Esophagus muscularis mucosa (tissue), 4 donors: ENCODE measurements at places on chromosomes 11 and 22. TPM values are rescaled to one million over a fixed set of nuclear protein-coding genes. Genes with fewer than 3 reads are reported as not detected.

DNA sequence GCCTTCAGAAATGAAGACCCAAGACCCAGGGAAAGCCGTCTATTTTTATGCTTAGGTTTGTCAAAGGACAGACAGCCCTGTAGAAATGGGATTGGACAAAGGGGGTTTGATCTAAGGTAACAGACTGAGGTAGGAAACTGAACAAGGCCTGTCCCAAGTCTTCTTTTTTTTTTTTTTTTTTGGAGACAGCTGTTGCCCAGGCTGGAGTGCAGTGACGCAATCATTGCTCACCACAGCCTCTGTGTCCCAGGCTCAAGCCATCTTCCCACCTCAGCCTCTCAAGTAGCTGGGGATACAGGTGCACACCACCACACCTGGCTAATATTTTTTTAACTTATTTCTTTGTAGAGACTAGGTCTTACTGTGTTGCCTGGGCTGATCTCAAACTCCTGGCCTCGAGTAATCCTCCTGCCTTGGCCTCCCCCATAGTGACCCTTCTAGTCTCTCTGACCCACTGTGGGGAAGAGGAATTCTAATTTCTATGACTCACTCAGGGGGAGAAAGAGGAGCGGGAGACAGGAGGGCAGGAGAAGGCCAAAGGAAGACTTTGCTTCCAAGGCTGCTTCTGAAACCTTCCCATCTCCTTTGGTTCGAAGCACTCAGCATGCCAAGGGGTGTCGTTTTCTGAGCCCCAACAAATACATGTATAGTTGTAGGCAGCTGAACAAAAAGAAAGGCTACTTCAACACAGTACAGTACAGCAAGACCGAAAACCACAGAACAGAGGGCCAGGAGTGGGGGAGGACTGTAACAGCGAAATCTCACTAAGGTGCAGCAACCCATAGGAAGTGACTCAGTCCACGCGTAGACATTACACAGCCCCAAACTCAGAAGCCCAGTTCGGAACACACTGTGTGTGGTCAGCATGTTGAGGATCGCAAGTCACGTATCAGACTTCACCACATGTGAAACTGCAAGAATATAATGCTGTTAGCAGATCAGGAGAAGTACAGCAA lies 872 bp downstream of the TMA7B start:
- no peak overlapping the region for H3K4me3 ChIP-seq
- no peaks in the 10 kb centered on the region for H3K36me3 ChIP-seq
- no peaks in the 10 kb centered on the region for H3K4me1 ChIP-seq
- H3K27ac ChIP-seq, result no peak overlapping the region

- no peak overlapping the region for H3K4me3 ChIP-seq
- H3K4me1 ChIP-seq, result peaks cover 5% of the 10 kb centered on the region
- no peaks in the 10 kb centered on the region for H3K36me3 ChIP-seq
- H3K27ac ChIP-seq, result no peak overlapping the region
- no peak for DNase-seq
These were observed 99.8 kb downstream of the FBXO7 start for GRCh38 chr22:32574411-32574810.

DNA sequence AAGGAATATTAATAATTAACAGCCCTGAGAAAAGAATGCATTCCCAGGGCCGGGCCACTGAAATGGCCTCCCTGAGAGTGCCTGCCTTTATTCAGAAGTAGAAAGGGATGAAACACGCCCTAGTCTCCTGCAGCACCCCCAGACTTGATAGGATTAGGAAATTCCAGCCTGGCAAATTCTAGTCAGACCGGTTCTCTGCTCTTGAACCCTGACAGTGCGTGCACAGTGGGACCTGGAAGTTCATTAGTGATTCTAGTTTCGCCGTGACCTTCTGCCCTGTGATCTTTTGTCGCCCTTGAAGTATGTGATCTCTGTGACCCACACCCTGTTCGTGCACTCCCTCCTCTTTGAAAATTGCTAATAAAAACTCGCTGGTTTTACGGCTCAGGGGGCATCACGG lies 2.1 kb upstream of the GSTP1 start:
- DNase-seq, result no peak
- peaks cover 21% of the 10 kb centered on the region for H3K27me3 ChIP-seq
- H3K4me1 ChIP-seq, result peaks cover 30% of the 10 kb centered on the region
- H3K4me3 ChIP-seq, result no peak overlapping the region

GRCh38 chr22:38136607-38137006 lies 26.1 kb upstream of the BAIAP2L2 start:
- H3K27ac ChIP-seq, result no peak overlapping the region
- no peak for DNase-seq
- peaks cover 50% of the 10 kb centered on the region for H3K36me3 ChIP-seq
- no peaks in the 10 kb centered on the region for H3K27me3 ChIP-seq
- no peaks in the 10 kb centered on the region for H3K4me1 ChIP-seq

HBG1 gene
- not detected for total RNA-seq

- H3K36me3 ChIP-seq, result no peaks in the 10 kb centered on the region
- no peak overlapping the region for H3K27ac ChIP-seq
- H3K27me3 ChIP-seq, result no peaks in the 10 kb centered on the region
- DNase-seq, result no peak
- no peak overlapping the region for H3K4me3 ChIP-seq
These were observed 351.1 kb downstream of the CADM1 start for GRCh38 chr11:115153135-115153534.

DNA sequence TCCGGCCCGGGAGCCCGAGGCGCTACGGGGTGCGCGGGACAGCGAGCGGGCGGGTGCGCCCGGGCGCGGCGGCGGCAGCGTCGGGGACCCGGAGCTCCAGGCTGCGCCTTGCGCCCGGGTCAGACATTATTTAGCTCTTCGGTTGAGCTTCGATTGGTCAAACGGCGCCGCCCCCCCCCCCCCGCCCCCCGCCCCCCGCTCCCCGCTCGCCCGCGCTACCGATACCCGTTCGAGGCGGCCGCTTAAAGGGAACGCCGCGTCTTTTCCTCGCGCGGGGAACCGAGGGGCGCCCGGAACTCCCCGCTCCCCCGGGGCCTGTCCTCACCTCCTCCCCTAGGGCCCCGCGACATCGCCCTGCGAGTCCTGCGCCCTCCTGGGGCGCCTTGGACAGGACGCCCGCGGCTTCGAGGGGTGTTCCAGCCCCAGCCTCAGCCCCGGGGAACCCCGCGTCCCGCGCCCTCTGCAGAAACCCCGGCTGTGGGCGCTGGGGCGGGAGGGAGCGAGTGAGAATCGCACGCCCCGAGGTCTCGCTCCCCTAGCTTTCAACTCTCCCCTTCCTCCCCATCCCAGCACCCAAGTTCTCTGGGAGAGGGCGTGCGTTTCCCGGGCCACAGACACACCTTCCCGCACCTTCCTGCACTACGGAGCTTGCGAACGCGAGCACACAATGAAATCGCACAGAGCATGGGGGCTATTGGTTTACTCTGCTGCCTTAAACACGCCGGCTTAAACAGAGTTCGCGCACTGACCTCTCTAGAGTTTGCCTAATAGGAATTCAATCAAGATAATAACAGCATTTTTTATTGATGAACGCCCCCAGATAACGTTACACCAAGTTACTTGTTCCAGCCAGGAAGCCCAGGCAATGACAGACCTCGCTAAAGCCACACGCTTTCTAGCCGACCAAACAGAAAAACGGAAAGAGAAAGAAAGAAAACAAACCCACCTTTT lies at the start of gene BDNF:
Gene BDNF (minus strand): TSS at position 105 of the 951 bp plus-strand sequence. CDS start 41,891 bp downstream, outside the sequence.
- no peaks in the 10 kb centered on the region for H3K36me3 ChIP-seq
- H3K4me1 ChIP-seq, result peaks cover 33% of the 10 kb centered on the region
- peak within 1 kb of the TSS; percentile 52 for H3K4me3 ChIP-seq
- no peak for DNase-seq
- peaks cover 18% of the 10 kb centered on the region for H3K27me3 ChIP-seq
- H3K27ac ChIP-seq, result no peak within 1 kb of the TSS

DNA sequence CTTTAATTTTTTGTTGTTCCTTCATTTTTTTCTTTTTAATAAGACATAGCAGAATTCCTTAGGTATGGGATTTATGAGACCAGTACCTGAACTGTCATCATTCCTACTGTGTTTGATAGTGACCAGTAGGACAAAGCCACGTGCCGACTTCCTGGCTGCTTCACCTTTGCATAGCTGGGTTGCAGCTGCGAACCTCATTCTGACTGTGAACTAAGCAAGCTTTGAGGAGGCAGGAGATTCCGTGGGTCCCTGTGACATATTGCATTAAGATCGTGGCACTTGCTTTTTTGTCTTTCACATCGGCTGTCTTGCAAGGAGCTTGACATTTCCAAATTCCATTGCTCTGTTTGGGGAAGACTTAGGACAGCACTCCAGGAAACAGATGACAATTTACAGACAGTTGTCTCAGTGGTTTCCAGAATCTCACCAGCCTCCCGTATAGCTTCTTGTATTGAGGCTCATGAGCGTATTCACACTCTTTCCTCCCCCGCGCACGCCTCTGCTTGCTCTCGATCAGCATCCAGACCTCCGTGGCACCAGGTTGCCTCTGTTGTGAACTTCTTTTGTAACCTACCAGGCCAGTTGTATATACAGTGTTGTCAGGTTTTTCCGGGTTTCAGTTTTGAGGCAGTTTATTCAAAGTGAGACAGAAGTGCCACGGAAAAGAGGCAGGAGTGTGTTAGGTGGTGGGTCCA lies 101.7 kb downstream of the CWC15 start:
- no peak overlapping the region for H3K27ac ChIP-seq
- peak; percentile 79 for DNase-seq
- H3K4me1 ChIP-seq, result peaks cover 36% of the 10 kb centered on the region
- H3K36me3 ChIP-seq, result peaks cover 65% of the 10 kb centered on the region
- H3K27me3 ChIP-seq, result no peaks in the 10 kb centered on the region

GRCh38 chr11:34619062-34619516 lies 1.8 kb upstream of the EHF start:
- H3K36me3 ChIP-seq, result no peaks in the 10 kb centered on the region
- DNase-seq, result no peak
- H3K4me1 ChIP-seq, result no peaks in the 10 kb centered on the region
- H3K27ac ChIP-seq, result no peak overlapping the region
- H3K27me3 ChIP-seq, result no peaks in the 10 kb centered on the region

- no peaks in the 10 kb centered on the region for H3K36me3 ChIP-seq
- no peak for DNase-seq
- no peak overlapping the region for H3K4me3 ChIP-seq
- no peaks in the 10 kb centered on the region for H3K4me1 ChIP-seq
- no peaks in the 10 kb centered on the region for H3K27me3 ChIP-seq
These were observed 37.6 kb downstream of the MS4A2 start for GRCh38 chr11:60125956-60126585.

SHANK3 gene
- total RNA-seq, result 13.3 TPM

DNA sequence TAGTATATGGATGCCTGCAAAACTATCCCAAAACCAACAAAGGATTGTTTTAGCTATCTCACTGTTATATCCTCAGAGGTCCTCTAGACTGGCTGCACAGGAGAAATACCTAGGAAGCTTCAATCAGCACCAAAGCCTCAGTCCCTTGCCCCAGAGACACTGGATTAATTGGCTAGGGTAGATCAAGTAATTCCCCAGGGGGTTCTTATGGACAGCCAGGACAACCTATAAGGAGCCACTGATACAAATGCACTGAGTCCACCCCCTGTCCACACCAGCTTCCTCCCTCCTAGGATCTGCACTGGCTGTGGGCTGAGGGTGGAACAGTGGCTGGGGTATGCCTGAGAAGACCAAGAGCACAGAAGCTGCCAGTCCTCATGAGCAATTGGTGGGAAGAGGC lies 16.3 kb downstream of the ADORA2A start:
- DNase-seq, result no peak
- no peak overlapping the region for H3K4me3 ChIP-seq
- peaks cover 9% of the 10 kb centered on the region for H3K4me1 ChIP-seq
- no peaks in the 10 kb centered on the region for H3K36me3 ChIP-seq
- no peak overlapping the region for H3K27ac ChIP-seq

GRCh38 chr11:86396396-86396795 lies 21.7 kb downstream of the CCDC81 start:
- H3K4me1 ChIP-seq, result peaks cover 16% of the 10 kb centered on the region
- DNase-seq, result no peak
- H3K27me3 ChIP-seq, result no peaks in the 10 kb centered on the region
- H3K27ac ChIP-seq, result no peak overlapping the region

- no peak overlapping the region for H3K4me3 ChIP-seq
- no peak overlapping the region for H3K27ac ChIP-seq
- H3K4me1 ChIP-seq, result no peaks in the 10 kb centered on the region
- no peaks in the 10 kb centered on the region for H3K36me3 ChIP-seq
- DNase-seq, result no peak
- H3K27me3 ChIP-seq, result no peaks in the 10 kb centered on the region
These were observed 140.5 kb downstream of the MIAT start for GRCh38 chr22:26797910-26798309.

ACCS gene
- 19.1 TPM for total RNA-seq

- peaks cover 60% of the 10 kb centered on the region for H3K4me1 ChIP-seq
- peak overlapping the region; percentile 43 for H3K4me3 ChIP-seq
- no peaks in the 10 kb centered on the region for H3K36me3 ChIP-seq
- DNase-seq, result no peak
- H3K27ac ChIP-seq, result peak overlapping the region; percentile 95
These were observed 19.9 kb downstream of the PACSIN2 start for GRCh38 chr22:42994917-42995562.

- H3K27me3 ChIP-seq, result no peaks in the 10 kb centered on the region
- peaks cover 19% of the 10 kb centered on the region for H3K4me1 ChIP-seq
- H3K36me3 ChIP-seq, result peaks cover 4% of the 10 kb centered on the region
- DNase-seq, result no peak
These were observed 6.7 kb downstream of the GNAZ start for GRCh38 chr22:23076896-23077572.

DNA sequence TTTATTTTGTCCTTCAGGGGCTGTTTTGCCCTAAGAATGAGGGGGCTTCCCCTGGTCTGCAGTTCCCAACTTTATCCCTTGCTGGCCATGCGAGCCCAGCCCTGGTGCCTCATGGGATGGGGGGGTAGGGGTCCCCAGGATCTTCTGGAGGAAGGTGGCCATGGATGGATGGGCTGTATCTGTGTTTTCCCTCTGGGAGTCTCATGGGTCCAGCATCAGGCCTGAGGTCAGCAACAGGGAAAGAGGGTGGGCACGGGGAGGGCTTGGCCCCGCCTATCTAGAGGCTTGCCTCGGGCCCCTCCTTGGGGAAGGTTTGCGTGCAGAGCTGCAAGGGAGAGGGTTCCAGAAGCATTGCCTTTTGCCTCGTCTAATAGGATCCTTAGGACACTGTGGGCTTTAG lies 10.8 kb upstream of the ADORA2A start:
- no peaks in the 10 kb centered on the region for H3K27me3 ChIP-seq
- H3K36me3 ChIP-seq, result peaks cover 69% of the 10 kb centered on the region
- H3K4me1 ChIP-seq, result peaks cover 26% of the 10 kb centered on the region
- no peak for DNase-seq
- H3K27ac ChIP-seq, result no peak overlapping the region
- H3K4me3 ChIP-seq, result no peak overlapping the region

TRPC6 gene
- total RNA-seq, result 55.5 TPM

DNA sequence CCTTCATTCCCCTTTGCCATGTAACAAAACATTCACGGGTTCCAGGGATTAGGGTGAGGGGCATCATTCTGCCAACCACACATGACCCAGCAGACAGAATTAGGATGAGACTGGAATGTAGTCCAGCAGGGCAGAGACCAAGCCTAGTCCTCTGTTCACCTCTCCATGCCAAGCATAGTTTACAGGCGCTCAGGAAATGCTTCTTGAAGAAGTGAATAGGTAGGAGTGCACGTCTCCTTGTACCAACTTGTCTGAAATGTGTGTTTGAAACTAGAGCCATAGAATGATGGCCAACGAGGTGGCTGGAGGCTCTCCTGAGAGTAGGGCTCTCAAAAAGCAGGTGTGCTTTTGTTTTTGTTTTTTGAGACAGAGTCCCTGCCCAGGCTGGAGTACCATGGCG lies 8.2 kb downstream of the SPINDOC start:
- peaks cover 3% of the 10 kb centered on the region for H3K4me1 ChIP-seq
- H3K27me3 ChIP-seq, result no peaks in the 10 kb centered on the region
- DNase-seq, result no peak
- H3K4me3 ChIP-seq, result no peak overlapping the region
